Urinary bladder (tissue), 4 donors: ENCODE measurements at places on chromosomes 12 and 14. TPM values are rescaled to one million over a fixed set of nuclear protein-coding genes. Genes with fewer than 3 reads are reported as not detected.

- no peak for DNase-seq
Observed at GRCh38 chr14:102508774-102509745, 516 bp downstream of the ANKRD9 start.

Gene SRSF5
- total RNA-seq: 180 TPM

Gene MCRS1
- 23.0 TPM for total RNA-seq

DNA sequence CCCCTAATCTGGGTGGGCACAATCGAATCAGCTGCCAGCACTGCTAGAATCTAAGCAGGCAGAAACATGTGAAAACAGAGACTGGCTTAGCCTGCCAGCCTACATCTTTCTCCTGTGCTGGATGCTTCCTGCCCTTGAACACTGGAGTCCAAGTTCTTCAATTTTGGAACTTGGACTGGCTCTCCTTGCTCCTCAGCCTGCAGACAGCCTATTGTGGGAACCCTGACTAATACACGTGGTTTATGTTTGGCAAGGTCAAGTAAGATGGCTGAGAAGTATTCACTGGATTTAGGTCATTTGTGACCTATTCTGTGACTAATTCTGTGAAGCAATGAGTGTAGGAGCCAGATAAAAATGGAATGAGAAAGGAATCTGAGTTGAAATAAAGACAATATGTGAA lies 11.0 kb downstream of the GPR135 start:
- no peak for DNase-seq

DNA sequence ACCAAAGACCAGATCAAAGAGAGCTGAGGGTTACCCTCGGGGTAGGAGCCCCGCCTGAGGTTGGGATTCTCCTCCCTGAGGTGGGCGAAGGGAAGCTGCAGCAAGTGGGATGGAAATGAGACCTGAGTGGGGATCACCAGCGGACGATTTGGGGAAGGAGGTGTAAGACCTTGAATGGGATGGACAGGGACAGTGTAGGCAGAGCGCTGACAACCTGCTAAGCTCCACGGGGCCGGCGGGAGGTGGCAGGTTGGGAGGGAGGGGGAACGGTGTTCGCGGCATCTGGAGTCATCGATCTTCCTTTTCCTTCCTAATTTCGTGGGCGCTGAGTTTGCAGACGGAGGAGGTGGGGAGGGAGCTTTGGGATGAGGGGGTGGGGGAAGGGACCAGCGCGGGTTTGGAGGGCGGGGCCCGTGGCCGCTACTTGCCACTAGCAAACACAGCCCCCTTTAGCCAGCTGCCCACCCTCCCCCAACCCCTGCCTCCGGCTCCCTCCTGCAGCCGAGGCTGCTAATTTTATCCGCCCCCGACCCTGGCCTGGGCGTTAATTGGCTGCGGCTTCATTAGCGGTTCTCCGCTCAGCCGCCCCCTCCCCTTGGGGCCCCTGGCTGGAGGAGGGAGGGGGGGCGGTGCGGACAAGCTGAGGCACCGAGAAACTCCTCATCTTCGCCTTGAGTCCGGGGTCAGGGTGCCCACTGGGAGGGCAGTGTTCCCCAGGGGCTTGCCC lies 2.8 kb upstream of the SHMT2 start:
- DNase-seq: no peak

DNA sequence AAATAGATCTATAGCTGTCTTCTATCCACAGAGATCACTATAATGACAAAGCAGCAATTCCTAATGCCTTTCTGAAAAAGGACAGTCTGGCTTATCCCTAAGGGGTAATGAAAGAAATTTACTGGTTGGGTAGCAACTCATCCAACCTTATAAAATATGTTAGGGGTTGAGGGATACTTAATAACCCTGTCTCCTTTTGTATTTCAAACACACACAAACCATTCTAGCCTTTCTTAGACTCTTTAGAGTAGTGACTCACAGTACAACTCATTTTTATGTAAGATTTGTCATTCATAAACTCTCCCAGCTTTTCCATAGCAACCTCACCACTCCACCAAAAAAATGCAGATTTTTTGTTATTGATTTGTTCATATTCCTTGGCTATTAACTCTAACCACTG lies 167.9 kb downstream of the FSCB start:
- DNase-seq: no peak

DNA sequence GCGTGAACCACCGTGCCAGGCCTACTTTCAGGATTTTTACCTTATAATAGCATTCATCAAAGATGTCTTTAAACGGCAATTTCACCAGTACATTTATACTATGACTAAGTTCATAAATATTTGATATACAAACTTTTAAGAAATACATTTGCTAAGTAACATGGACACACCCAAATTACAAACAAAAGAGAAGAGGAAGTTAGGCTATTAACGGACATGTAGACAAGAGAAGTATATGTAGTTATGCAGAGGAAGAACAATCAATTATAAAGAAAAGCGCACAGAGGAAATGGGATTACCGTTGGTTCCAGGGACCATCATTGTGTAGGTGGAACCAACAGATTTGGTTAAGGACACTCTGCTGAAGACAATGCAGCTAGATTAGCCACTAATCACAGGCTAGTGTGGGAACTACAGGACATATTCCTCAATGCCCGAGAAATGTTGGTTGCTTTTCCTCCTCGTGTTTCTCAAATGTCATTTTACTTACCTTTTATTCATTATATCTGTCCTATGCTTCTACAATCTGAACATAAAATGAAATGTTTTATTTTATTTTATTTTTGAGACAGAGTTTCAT lies 24.0 kb upstream of the PKP2 start:
- no peak for DNase-seq

GRCh38 chr12:130026608-130027176 lies 122.9 kb upstream of the TMEM132D start:
- no peak for DNase-seq

Gene SLC10A1
- not detected for total RNA-seq

Gene SLC6A15
- total RNA-seq: 1.2 TPM

DNA sequence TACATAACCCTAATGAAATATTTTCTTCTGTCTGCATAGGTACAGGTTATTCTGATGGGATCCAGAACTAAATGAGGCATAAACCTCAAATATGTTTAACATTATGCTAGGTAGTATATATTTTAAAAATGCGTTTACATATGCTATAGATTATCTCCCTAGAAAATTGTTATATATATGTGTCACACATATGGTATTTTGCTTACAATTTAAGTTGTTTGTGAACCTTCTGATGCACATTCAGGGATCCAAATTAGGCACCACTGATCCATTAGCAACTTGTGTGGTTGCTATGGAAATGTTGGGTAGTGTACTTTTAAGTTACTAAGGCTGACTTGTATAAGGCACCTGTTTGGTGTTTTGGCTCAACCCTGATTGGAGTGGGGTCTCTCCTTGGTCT lies 456.7 kb downstream of the AEBP2 start:
- DNase-seq: no peak

Gene ANO2
- total RNA-seq: 8.8 TPM

Gene KIF5A
- 1.5 TPM for total RNA-seq

- no peak for DNase-seq
Observed at GRCh38 chr12:103729499-103729898, 111.5 kb downstream of the NT5DC3 start.

- no peak for DNase-seq
Observed at GRCh38 chr12:102958073-102958829, 777 bp downstream of the ASCL1 start.

DNA sequence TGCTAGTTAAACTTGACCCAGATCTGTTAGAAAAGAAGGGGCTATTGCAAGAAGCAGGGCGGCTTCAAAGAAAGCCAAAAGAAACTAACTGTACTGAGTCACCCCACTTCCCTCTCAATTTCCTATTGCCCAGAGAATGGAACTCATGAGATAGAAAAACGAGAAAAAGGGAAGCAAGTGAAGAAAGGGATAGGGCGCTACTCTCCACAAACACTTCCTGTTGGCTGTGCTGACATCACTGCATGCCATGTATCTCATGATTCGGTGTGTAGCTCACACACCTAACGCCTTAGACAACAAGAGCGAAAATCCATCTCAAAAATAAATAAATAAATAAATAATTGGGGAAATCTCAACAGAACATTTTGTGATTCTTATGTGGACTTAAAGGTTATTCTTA lies 13.0 kb upstream of the P2RX4 start:
- no peak for DNase-seq

Gene ADIPOR2
- 50.5 TPM for total RNA-seq

Gene RTN1
- total RNA-seq: 13.9 TPM

Gene FGF6
- 0.74 TPM for total RNA-seq

Gene HOXC12
- not detected for total RNA-seq

DNA sequence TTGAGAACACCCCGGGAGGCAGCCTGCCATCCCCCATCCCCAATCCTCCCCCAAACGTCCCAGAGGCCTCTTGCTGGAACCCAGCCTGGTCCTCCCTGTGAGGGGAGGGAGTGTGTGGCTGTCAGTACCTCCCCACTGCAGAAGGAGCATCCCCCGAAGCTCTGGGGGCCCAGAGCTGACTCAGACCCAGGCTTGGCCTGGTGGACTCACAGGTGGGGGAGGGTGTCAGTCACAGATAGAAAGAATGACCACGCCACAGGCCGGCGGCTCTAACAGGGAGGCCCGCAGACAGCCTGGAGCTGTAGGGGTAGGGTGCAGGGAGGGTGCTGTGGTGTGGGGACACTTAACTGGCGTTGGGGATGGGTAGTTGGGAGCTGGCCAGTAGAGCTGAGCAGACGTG lies 5.3 kb downstream of the HHIPL1 start:
- DNase-seq: no peak

DNA sequence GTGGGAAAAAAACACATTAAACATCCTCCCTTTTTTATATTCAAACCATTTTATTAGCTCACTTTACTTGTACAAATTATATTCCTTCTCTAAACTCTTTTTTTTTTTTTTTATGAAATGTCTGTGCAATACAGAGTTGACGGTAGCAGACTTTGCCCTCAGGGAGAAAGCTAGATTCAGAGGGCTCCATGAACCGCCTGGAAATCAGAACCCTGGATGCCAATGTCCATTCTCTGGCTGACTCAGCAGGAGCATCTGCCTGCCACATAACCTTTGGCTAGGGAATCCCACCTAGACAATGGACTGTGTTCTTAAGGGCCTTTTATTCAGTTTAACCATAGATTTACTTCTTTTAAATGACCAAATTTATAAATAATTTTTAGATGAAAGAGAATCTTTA lies 467.0 kb downstream of the MDGA2 start:
- no peak for DNase-seq

- no peak for DNase-seq
Observed at GRCh38 chr12:96749999-96750398, 157.1 kb upstream of the NEDD1 start.

DNA sequence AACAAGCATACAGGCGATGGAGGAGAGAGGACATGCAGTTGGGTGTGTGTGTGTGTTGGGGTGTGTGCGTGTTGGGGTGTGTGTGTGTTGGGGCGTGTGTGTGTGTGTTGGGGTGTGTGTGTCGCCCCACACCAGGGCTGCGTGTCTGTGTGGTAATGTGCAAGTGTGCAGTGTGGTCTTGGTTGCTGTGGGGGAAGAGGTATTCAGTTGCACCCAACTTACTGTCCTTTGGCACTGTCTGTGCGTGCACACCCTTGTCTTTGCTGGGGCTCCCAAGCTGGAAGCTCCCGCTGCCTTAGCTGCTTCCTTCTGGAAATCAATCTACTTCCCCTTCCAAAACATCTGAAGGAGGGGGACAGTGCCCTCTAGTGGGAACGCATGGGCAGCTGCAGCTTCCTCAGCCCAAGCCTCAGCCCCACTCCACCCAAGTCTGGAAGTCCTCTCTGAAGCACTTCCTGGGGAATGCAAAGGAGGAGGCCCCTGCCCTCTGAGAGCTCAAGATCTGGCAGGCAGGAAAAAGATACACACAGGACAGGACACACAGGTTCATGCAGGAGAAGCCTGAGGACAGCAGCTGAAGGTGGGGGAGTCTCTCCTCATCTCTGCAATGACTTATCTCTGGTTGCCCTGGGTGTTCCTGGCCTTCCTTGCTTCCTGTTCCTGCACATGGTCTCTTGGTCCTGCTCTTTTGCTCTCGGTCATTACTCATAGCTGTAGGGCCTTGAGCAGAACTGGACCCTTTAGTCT lies 13.1 kb downstream of the ASIC1 start:
- DNase-seq: peak; percentile 76

DNA sequence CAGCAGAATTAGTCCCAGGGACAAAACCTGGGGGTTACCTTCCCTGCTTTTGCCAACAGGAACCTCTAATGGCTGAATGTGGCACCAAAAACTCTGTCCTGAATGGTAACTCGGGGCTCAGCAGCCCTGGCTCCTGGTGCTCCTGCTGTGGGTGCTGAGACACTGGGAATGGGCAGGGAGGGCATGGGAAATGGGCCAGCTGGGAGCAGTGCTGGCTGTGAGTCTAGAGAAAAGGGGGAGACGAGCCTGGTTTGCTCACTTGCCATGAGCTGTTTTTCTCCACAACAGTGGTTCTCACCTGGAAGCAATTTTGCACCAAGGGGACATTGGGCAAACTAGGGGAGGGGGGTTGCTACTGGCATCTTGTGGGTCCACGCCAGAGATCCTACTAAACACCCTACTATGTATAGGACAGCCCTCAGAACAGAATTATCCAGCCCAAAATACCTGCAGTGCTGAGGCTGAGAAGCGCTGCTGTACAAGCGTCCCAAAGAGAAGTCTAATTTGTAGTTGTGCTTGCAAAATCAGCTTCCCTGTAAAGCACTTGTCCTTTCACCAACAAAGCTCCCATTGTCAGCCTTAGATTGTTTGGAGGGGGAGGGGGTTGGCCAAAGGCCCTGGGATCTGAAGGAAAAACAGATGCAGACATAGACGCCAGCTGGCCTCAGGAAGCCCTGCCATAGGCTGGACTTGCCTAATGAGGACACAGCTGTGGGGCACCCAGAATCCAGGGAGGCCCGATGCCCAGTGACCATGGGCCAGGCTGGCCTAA lies 3.6 kb downstream of the LRRC74A start:
- no peak for DNase-seq

Gene BCL11B
- 1.3 TPM for total RNA-seq

DNA sequence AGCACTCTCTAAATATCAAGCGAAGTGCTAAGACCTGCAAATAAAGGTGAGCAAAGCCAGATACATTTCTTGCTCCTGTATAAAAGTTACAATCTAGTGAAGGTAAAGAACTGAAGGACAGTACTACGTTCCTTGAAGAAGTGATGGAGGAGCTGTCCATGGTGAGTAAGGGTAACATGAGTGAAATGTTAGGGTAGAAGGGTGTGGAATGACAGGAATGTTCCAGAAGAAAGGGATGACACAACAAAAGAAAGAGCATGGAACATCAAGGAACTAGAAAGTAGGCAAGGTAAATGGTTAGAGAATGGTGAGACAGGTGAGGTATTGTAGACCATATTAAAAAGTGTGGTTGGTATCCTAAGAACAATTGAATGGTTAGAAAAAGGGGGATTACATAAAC lies 272.4 kb downstream of the ACSS3 start:
- DNase-seq: no peak

GRCh38 chr12:66188584-66189485 lies at the start of gene IRAK3:
Gene IRAK3, plus strand, starts transcription at chr12:66189214. Its CDS starts 86 bp downstream, at chr12:66189300.
- no peak for DNase-seq

- DNase-seq: no peak
Observed at GRCh38 chr12:31033681-31034080, 40.0 kb upstream of the DDX11 start.
